Stimulated activated CD4-positive, alpha-beta T cell treated with anti-CD3 and anti-CD28 coated beads, Interleukin-1b, Interleukin-23, amount 100 ng/mL, for 48 hours (primary cell): ENCODE measurements at places on chromosomes 4 and X.

- no peak for DNase-seq
These were observed 85.8 kb upstream of the RPS6KA3 start for GRCh38 chrX:20352504-20352903.

- no peak for DNase-seq
These were observed 352.6 kb downstream of the NR3C2 start for GRCh38 chr4:148089624-148090023.

DNA sequence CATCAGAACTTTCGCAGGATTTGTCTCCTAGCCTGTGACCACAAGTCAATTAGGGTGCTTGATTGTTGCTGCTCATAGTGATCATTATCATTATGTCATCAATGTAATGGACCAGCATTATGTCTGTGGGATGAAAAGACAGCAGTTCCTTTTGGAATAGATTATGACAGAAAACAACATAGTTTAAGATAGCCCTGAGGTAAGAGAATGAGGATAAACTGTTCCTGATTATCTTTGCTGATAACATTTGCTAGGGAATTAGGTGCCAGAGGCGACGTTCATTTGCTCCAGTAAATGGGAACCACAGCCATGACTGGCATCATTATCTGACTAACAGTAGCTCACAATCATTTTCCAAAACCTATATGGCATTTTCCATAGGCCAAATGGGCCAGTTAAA, 12.7 kb upstream of the THOC2 start:
- DNase-seq, result no peak

DNA sequence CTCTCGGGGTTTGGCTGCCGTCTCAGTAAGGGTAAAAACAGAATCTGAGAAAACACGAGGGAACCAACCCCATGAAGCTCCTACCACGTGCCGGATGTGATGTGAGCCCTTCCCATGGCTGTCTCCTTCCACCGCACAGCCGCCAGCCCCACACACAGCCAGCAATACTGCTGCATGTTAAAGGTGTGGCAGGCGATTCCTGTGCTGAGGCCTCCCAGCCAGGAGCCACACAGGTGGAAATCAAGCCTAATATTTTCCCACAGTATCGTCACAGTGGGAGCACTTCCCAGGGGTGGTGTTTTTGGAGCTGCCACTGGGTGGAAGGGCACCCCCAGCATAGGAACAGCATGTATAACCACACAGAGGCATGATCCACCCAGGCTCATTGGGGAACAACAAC, 77.5 kb downstream of the SLC2A9 start:
- no peak for DNase-seq

DNA sequence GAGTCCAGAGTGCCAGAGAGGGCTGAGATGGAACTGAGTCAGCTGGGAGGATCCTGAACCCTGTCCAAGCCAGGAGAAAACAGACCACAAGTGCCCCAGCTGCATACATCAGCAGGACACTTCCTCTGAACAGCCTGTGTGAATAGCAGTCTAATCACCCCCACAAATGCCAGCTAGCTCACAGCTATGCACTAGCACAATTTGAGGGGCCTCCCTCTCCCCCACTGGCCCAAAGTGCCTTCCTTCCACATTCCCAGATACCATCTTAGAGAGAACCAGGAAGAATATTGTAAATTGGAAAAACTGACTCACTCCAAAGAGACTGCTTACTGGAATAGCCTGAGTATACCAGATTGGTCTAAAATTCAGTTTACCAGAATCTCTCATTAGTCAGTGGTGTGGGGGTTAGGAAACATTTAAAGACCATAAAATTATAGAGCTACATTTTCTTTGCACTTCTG, 292.6 kb upstream of the KLF3 start:
- DNase-seq, result no peak

GRCh38 chr4:101850698-101851097, 60.2 kb downstream of the BANK1 start:
- DNase-seq, result no peak

- peak; percentile 74 for DNase-seq
These were observed 82.2 kb downstream of the MAML3 start for GRCh38 chr4:140071806-140072205.

GRCh38 chrX:19887911-19888879, 795 bp upstream of the SH3KBP1 start:
- DNase-seq, result peak; percentile 25

GRCh38 chrX:139834879-139835278, 98.0 kb downstream of the ATP11C start:
- no peak for DNase-seq

GRCh38 chrX:111616786-111617185, 64.2 kb upstream of the ALG13 start:
- DNase-seq, result no peak

DNA sequence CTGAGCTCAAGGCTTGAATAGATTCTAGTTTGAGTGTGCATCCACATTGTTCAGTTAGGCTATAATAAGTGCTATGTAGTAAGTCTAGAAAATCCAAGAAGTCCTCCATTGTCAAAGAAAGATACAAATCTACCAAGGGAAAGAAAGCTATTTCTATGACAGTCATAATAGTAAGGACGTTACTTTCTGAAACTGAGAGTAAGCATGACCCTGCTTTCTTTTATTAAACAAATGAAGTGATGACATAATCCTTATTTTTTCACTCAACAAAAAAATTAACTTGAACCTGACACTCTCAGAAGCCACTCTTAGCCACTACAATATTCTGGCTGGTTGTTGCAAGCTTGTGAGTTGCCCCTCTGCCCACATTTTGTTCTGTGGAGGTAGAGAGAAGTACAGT, 33.8 kb upstream of the AMELX start:
- no peak for DNase-seq

DNA sequence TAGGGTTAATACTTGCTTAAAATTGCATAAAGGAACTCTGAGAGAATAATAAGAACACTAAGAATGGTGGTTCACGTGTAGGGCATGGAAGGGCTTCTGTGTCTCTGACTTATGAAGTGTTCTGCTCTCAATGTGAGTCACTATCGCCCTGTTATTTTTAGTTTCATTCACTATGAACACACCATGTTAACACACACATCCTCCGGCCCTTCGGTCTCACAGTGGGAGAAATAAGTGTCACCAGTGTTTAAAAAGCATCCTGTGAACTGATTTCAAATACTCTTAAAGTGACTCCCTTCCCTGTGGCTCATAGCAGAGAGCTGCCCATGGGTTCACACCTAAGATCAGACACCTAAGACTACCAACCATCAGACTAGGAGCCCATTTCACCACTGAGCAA, 33.8 kb upstream of the FGFBP2 start:
- no peak for DNase-seq

DNA sequence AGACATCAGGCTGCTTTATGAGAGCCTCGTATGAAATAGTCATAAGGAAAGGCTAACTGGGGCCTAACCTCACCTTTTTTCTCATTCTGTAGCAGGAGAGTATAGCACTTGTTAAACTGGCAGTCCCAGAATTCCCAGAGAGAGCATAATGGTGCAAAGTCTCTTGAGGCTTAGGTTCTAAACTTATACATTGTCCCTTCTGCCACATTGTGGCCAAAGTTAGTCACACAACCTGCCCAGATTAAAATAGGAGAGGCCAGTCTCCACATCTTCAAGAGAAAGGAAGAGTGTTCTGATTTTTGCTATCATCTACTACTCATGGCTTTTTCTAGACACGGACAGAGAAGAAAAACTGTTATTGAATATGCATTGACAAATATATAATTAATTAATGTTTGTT, 1588.9 kb upstream of the PCDH7 start:
- no peak for DNase-seq

GRCh38 chr4:189265515-189265914, 675.2 kb upstream of the FRG1 start:
- no peak for DNase-seq
